ENCODE measurements at places on chromosomes 12 and 14.

GRCh38 chr12:28681980-28682379, 467.1 kb upstream of the FAR2 start:
- DNase-seq, result no peak

DNA sequence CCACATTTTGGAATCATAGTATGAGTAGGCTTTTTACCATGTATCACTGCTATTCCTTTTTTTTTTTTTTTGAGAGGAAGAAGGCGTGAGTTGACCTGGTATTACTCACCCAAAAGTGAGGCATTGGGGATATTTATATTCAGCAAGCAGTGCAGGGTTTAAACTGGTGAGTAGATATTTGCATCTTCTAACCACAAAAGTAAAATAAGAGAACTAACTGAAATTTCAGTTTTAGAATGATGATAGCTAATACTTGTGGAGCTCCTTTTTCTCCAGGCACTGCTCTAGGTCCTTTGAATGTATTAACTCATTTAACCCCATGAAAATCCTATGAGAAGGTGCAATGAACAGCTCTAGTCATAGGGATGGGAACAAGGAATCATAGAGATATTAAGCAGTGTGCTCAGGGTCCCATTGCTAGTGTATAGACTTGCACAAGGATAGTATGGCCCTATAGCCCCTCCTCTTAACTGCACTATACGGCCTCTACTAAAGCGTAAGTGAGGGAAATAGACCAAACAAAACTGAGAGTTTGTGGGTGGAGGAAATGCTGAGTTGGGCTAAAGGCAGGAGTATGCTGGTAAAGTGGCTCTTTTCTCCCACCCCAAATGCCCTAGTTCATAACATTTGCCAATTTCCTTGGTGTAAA, 104.3 kb upstream of the MAX start:
- peak; percentile 72 for DNase-seq

DNA sequence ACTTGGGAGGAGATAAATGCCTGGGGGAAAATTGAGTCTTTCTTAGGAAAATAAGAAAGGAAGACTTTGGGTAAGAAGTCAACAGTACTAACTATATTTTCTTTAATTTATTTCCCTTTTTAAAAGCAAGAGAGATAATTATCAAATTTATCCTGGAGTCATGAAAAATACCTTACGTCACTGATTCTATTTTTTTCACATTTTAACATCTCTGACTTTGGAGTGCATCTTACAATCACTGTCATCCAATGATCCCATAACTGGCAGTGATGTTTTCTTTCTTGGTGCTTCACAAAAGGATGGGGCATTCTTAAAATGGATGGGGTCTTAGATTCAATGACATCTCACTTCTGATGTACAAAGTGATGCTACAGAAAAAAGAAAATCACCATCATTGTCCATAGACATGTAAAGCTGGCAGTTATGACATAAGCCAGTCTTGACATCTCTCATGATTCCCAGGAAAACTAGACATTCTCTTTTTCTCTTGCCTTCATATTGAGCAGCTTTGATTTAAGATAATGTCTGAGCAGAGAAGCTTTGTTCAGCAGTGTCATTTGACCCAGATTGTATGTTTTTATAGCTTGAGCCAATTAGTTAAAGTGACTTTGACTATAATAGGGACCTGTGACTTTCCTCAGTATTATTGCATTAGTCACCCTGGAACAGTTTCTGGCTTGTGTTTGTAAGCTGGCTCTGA, 236.2 kb downstream of the EGLN3 start:
- no peak for DNase-seq

- DNase-seq, result no peak
Measured at GRCh38 chr12:95205685-95206084, 11.6 kb downstream of the FGD6 start.

- no peak for DNase-seq
Measured at GRCh38 chr12:65463082-65463481, 184.6 kb downstream of the MSRB3 start.

GRCh38 chr14:22524115-22524783, 64.8 kb downstream of the DAD1 start:
- peak; percentile 55 for DNase-seq

DNA sequence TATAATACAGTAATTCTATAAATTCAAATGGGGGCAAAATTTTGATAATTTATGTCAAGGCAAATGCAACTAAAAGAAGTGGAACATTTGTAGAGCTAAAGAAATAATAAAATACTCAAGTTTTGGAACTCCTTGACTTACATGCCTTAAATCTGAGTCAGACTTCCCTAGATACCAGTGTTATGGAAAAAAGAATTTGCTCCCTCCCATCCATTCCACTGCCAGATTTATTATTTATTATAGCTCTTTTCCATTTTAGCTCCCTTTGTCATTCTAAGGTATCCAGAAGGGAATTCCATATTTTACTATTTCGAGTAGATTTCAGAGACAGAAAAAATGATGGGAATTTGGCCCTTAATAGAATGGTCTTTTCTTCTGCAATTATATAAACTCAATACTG, 44.0 kb downstream of the RHOJ start:
- no peak for DNase-seq

GRCh38 chr12:126355346-126355745, 1290.1 kb downstream of the AACS start:
- DNase-seq, result no peak

- DNase-seq, result no peak
Measured at GRCh38 chr14:76946753-76947077, 81.8 kb downstream of the IRF2BPL start.

GRCh38 chr12:124768452-124769162, 95.1 kb downstream of the SCARB1 start:
- no peak for DNase-seq

DNA sequence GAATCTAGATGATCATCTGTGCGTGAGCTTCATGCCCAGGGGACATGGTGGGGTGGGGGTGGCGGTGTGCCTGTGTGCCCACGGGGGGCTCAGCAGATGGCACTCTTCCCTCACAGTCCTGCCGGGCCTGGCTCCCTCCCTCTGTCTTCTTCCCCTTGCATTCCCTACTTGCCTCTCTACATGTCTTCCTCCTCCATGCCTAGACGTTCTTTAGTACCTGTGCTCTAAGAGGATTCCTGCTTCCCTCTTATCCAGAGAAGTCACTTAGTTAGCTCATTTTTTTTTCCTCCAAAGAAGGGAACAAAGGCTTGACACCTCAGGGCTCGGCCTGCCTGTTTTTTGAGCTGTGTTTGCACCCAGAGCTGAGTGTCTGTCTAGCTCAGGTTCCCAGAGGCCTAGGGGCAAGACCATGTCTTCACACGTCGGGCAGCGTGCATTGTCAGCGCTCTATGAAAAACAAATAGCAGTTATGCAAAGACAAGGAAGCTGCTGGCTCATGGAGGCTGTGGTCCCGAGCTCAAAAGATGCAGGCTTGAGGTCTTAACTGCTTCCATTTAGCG, 48.8 kb downstream of the NINJ2 start:
- DNase-seq, result no peak

DNA sequence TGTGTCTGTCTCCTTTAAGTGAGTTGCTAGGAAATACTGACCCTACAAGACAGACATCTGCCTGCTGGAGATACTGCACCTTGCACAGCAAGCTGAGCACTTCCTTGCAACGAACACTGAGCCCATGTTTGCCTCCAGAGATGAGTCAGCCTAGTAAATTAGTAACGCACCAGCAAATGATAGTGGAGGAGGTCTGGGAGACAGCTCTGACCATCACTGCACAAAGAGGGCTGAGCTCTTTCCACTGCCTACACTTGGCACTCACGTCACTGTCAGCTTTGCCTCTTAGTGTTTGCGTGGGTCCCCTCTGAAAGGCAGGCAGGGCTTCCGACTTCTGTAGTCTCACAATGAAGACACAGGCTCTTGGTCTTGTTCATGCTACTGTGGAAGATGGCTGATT, 109.0 kb downstream of the APAF1 start:
- DNase-seq, result no peak

- DNase-seq, result no peak
Measured at GRCh38 chr12:108302403-108303311, 36.5 kb downstream of the CMKLR1 start.

- no peak for DNase-seq
Measured at GRCh38 chr12:72178871-72179270, 93.3 kb upstream of the TRHDE start.

DNA sequence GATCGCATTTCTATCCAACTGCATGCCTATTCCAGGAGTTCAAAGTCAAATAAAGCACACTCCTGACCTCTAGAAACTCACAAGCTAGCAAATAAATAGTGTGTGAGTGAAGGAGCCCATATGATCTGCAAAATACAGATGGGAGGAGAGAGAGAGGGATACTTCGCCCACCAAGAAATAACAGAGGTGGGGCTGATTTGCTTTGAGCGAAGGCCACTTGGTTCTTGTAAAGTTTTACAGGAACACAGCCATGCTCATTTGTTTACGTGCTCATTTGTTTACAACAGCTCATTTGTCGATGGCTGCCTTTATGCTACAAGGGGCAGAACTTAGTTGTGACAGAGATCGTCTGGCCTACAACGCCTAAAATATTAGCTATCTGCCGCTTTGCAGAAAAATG, 63.4 kb upstream of the GPATCH2L start:
- no peak for DNase-seq

GRCh38 chr12:101490286-101490920, 15.3 kb downstream of the SPIC start:
- no peak for DNase-seq

DNA sequence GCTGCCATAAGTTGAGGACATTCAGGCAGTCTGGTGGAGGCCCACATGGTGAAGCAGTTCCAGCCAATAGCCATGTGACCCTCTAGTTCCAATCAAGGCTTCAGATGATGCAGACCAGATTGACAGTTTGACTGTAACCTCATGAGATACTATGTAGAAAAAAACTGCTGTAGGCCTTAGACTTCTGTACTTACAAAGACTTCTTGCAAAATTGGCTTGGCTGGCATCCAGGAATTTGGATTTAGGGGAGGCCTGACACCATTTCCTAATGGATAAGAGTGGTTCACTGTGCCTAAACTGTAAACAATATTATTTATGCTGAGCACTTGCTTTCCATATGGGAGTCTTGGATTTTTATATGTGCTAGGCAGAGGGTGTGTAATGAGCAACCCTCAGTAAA, 76.4 kb downstream of the RGS6 start:
- no peak for DNase-seq

GRCh38 chr12:32151086-32151485, 44.4 kb downstream of the BICD1 start:
- DNase-seq, result no peak

DNA sequence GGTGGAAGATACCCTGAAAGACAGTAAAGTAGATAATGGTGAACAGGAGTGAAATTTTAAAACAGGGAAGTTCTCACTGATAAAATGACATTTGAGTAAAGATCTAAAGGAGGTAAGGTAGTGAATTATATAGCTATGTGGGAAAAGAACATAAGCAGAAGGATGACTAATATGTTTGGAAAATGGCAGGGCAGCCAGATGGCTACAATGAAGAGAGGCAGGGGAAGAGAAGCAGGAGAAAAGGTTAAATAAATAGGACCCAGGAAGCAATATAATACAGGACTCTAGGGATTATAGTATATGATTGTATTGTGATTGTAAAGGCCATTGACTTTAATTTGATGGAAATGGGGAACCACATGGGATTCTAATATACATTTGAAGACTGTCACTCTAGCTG, 33.0 kb downstream of the SCFD1 start:
- DNase-seq, result no peak

DNA sequence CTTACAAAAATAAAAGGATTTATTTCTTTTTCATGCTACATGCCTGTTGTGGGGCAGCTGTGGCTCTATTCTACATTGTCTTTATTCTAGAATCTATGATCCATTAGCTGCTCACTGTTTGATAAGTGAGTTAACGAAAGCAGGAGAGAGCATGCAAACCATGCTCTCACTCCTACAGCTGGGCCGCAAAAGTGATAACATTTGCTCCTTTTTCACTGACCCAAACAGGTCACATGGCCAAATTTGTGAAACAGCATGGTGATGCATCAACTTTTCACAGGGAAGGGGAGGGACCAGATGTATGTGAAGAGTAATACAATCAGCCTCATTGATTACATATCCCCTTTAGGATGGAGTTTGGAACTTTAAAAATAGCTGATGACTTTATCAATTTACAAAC, 456.9 kb upstream of the SYT1 start:
- DNase-seq, result no peak

All from CD4-positive, alpha-beta T cell treated with Interleukin-4 for 4 hours (primary cell).